ENCODE measurements at places on chromosomes 12 and 14. TPM values are rescaled to one million over a fixed set of nuclear protein-coding genes. Genes with fewer than 3 reads are reported as not detected.

Gene OR6C2
- not detected for total RNA-seq

Gene OAS3
- total RNA-seq: 31.2 TPM

Gene UNC79
- under 0.01 TPM for total RNA-seq

DNA sequence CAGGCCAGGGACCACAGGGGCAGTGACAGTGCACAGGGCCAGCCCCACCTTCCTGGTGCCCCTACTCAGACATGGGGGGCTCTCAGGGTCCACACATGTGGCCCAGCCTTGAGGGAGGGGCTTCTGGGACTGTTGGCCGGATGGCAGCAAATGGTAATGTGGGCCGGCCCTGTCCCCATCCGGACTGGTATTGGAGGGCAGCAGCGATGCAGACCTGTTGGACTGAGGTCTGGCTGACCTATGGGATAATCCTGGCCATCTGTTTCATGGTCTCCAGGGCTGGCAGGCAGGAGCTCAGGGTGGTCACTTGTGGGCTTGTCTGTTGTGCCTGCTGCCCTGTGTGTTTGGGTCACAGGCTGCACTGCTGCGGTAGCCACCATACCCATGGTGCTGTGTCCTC lies 387.5 kb downstream of the TMEM121 start:
- no peak for DNase-seq

DNA sequence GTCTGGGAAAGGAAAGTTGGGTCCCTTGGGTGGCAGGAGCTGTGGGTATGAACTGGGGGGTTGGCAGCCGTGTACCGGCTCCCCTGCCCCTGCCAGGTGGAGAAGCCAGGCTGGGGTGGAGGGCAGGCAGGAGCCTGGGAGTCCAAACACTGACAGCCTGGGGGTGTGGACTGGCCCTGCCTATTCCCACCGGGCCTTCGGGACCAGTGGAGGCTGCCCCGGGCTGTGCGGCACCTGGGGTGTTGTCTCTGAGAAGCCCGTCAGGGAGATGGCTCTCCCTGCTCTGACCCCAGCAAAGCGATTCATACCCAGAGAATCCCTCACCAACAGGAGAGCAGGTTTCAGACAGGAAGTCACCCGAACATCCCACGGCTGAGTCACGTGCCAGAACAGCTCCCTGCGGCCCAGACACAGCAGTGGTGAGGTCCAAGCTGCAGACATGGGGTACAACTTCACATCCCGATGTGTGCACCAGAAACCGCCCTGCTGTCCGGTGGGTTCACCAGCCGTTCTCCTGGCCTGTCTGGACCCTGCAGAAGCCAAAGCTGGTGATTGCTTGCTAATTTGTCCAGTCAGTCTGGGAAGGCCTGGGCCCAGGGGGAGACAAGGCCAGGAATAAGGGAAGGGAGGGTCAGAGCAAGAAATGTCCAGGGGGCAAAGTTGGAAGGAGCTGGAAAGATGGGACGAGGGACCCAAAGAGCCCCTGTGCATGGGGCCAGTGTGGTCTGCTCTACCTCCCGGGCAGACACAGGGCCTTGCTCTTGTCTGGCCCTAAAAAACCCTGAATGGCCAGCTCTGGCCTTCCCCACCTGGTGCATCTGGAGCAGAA lies 2.1 kb upstream of the GPR132 start:
- DNase-seq: no peak

GRCh38 chr12:72030277-72030676 lies 91.6 kb downstream of the TPH2 start:
- DNase-seq: no peak

DNA sequence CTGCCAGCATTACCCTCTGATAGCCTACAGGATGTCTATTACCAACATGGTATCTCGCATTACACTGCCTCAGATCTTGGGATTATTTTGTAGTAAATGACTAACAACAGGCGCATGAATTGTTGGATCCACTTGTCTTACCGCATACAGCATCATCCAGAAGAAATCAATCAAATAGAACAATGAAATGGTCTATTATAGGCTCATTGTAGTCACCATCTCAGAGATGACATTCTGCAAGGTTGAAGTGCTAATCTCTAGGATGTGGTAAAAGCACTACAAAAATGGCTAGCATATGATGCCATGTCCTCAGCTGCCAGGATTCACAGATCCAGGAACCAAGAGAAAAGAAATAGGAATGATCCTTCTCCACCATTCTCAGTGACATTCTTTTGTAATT lies 52.0 kb downstream of the WASHC3 start:
- no peak for DNase-seq

DNA sequence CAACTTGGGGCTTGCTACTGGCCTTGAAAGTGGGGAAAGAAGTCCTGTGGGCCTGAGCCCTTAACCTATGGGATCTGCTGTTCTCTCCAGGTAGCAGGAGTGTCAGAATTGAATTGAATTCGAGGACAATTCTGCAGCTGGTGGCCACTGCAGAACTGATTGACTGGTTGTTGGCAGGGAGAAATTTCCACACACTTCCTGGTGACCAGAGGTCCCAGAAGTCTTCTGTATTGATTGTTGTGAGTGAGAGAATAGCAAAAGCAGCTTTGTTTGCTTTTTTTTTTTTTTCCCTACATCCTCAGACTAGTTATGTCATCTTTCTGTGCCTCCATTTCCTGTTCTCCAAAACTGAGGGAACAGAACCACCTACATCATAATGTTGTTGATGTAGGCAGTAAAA lies 64.1 kb downstream of the PRICKLE1 start:
- no peak for DNase-seq

DNA sequence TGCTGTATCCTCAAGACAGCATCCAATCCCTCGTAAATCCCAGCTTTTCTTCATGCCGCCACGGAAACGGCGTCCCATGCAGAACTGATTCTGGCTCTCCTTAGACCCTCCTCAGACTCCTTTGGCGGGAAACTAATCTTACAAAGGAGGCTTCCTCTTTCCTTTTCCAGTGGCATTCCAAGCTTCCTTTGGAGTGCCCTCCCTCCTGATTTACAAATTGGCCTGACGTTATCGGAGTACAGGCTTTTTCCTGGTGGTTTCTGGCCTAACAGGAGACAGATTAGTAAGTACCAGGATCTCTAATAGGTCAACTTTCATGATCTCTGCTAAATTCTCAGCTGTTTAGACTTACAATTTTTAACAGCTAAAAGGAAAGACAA lies 1.3 kb upstream of the ZDHHC17 start:
- no peak for DNase-seq

DNA sequence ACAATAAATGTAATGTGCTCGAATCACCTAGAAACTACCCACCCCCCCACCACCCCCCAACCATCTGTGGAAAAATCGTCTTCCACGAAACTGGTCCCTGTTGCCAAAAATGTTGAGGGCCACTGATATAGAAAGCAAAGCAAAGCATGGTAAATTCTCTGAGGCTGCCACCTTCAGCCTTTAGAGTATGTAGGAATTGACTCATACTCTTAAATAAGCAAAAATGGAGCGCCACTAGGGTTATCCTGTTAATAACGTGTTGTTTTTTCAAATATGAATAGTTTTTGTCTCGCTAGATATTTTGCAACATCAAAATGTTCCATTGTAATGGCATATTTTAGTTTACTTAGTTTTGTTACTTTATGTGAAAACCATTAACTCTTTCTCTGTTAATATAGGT lies 18.2 kb downstream of the DYNC1H1 start:
- no peak for DNase-seq

DNA sequence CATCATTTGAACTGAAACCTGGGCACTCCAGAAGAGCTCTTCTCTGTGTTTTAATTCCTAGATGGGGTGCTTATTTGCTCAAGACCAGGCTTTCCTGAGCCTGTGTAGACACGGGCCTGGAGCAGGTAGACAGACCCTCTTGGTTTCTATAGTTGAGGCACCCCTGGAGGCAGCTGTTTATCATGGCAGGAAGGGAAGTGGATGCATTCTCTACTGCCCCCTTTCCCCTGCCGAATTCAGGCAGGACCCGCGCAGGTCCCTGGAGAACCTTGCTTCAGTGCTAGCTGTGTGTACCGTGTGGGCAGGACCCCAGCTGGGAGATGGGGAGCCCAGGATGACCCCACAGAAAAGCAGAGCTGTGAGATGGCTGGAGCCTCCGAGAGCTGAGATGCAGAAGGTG lies 6.0 kb downstream of the CACNA1C start:
- DNase-seq: no peak

- DNase-seq: no peak
These were observed 5.7 kb upstream of the TNS2 start for GRCh38 chr12:53044052-53044581.

- no peak for DNase-seq
These were observed 140.3 kb downstream of the GCH1 start for GRCh38 chr14:54762296-54762695.

DNA sequence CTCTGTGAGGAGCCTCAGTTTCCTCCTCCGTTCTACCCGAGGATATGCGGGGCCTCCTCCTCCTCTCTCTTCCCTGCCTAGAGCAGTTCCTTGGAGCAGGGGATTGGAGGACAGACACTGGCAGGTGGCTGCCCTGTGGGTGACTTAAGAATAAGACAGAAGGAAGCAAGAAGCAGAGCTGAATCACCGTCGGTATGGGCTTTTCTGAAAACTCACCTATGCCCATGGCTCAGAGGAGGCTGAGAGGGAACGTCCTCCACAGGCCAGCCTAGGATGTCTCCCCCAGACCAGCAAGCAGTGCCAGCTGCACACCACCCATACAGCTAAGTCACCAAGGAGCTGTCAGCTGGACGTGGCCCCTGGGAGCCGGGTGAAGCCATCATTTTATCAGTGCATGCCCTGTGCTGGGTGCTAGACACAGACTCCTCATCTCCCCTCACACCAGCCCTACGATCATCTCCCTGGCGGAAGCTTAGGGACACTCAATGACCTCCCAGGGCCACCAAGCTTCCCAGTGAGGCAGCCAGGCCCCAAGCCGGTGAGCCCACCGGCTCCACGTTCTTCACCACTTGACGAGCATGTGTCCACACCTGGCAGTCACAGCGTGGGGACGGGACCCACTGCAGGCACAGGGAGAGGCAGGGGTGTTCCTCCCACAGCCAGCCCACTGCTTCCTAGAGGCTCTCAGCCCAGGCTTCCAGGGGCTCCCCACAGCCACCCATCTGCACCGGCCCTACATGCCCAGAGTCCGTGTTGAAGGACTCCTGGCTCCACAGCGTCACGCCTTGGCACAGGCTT lies 21.4 kb downstream of the ITPK1 start:
- DNase-seq: no peak

GRCh38 chr14:22813145-22813544 lies 2.1 kb downstream of the SLC7A7 start:
- no peak for DNase-seq

DNA sequence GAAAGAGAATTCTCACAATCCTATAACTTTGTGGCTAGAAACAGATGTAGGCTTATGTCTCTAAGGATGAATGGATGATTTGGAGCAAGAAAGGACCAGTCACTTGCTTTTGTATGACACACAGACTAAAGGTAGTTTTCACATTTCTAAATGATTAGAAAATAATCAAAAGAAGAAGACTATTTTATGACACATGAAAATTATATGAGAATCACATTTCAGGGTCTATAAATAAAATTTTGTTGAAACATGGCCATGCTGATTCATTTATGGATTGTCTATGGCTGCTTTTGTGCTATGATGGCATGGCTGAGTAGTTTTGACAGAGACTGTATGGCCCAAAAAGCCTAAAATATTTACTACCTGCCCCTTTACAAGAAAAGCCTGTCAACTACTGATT lies 49.4 kb upstream of the FRMD6 start:
- no peak for DNase-seq
